ENCODE measurements at places on chromosomes 5 and 9.

DNA sequence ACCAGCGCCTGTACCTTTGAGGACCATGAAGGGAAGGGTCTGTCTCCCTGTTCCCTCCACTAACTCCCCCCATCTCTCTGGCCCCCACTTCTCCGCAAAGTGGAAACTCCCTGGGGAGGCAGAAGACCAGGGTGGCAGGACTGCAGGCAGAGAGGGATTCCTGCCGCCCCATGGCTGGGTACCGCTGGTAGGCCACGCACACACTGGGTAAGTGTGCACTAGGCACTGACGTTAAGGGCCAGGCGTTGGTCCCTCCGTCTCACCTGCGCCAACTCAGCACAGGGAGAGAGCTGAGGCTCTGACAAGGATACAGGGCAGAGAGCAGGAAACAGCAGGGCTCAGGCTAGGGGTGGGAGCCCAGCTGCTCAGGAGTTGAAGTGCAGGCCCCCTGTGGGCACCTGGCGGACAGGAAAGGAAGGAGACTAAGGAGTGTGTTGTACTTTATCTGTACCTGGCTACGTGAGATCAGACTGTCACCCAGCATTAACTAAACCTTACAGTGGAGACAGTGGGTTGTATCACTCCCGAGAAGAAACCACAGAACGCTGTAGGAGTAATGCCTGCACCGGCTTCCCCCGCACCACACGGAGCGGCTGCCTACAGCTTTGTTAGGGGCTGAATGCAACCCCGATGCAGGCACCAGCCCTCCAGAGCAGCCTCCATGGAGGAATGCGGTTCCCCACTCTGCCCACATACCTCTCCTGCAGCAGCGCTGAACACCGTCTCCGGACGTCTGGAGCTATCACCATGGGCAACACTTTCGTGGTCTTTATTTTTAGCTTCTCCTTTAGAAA is 34.2 kb upstream of the CLPTM1L start:
- DNase-seq: no peak

DNA sequence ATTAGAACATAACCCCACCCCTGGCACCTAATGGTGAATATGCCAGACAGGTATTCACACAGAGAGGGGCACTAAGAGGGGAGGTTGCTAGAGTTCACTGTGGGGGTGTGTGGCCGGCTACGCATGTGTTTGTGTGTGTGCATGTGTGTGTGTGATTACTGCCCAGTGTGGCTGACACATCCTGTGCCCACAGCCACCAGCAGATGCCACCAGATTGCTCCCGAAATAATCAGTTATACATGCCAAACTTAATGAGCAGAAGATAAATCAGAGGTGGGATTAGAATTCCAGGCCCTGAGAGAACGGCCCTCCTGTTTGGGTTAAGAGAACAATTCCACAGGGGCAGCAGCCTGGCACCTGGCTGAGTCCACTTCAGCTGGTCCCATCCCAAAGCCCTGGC is 91.8 kb upstream of the TBCA start:
- DNase-seq: no peak

GRCh38 chr9:95098391-95098921 is 219.1 kb downstream of the FANCC start:
- DNase-seq: no peak

DNA sequence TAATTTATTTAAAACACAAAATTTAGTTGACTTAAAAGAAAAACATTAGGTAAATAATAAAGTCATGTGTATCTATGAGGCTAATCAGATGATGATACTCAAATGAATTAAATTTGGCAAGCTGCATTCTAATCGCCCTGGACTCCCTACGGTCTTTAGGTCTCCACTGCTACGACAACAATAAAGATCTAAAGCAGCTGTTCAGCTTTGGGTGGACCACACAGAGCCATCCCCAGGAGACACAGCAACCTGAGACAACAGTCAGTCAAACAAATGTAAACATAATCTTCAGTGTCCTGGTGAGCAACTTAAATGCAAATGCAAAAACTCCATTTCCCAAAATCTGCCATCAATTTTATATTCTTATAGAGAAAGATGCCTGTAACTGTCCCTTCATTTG is 65.5 kb downstream of the MCTP1 start:
- DNase-seq: no peak

DNA sequence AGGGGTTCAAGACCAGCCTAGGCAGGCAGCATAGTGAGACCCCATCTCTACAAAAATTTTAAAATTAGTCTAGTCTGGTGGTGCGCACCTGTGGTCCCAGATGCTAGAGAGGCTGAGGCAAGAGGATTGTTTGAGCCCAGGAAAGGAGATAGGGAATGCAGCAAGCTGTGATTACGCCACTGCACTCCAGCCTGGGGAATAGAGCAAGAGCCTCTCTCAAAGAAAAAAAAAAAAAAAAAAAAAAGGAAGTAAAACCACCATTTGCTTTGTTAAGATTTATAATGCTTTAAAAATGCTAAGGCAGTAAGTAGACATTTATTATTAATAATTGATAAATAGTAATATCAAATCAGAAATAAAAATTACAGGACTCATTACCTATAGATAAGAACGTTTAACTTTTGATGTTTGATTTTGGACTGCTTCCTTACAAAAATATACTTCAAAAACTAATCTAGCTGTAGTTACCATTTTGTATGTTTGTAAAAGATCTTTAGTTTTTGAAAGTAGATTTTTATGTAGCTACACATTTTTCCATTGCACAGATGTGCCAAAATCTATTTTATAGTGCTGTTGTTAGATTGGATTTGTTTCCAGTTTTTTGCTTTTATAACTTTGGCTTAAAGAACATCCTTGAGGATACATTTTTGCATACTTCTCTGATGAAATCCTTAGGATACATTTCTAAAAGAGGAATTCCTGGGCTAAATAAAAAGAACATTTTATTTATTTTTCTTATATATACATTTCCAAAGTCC is 86.4 kb downstream of the INIP start:
- no peak for DNase-seq

GRCh38 chr5:10030219-10030831 is 219.4 kb downstream of the ATPSCKMT start:
- no peak for DNase-seq

DNA sequence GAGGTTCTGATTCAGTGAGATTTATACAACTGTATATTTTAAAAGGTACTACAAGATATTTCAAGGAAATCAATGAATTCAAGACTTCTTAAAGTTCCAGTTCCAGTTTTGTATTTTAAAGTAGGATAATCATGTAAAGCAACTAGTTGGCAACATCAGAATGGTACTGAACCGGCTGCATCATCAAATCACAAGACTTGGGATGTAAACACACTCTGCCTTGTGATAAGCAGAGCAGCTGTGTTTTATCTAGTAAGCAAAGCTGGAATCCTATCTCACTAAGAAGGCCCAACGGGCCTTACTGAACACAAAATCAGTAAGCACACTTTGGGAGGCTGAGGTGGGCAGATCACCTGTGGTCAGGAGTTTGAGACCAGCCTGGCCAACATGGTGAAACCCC is 327.2 kb upstream of the NREP start:
- no peak for DNase-seq

- DNase-seq: no peak
Measured at GRCh38 chr9:110206389-110206788, 1.6 kb downstream of the C9orf152 start.

GRCh38 chr5:177365845-177366527 is 8.3 kb downstream of the RGS14 start:
- no peak for DNase-seq

DNA sequence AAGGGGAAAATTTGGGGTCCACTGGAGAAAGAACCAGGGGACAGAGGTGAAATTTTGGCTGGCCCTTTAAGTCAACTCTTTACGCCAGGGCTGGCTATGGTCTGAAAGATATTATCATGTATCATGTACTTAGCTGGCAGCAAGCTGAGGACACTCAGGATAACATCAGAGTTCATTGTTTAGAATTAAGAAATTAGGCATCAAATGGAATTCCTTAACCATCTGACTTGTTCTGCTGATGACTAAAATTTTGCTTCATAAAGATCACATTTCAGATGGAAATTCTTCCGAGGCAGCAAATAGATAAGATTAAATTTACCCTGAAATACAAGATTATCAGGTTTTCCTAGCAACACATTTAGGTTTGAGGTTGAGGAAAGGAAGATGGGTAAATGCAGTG is 269.4 kb upstream of the KLF9 start:
- no peak for DNase-seq

DNA sequence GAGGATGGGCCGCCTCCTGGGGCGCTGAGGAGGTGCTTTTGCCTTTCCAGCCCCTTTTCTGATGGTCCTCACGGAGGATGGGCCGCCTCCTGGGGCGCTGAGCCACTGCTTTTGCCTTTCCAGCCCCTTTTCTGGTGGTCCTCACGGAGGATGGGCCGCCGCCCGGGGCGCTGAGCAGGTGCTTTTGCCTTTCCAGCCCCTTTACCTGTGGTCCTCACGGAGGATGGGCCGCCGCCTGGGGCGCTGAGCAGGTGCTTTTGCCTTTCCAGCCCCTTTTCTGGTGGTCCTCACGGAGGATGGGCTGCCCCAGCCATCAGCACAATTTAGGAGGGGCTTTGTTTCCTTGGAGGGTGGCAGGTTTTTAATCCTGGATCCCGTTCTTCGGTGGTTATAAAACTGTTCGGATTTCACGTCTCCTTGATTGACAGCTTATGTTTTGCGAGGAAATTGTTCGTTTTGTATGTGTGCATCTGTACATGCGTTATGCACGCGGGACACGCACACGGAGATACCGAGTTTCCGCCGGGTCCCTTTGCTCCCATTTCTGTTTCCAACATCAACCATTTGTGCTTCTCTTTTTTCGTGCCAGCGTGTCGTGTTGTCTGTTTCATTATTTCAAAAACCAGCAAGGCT is 34.7 kb upstream of the SLC9A3 start:
- DNase-seq: no peak

GRCh38 chr5:59592101-59592500 is 301.4 kb downstream of the PDE4D start:
- no peak for DNase-seq

DNA sequence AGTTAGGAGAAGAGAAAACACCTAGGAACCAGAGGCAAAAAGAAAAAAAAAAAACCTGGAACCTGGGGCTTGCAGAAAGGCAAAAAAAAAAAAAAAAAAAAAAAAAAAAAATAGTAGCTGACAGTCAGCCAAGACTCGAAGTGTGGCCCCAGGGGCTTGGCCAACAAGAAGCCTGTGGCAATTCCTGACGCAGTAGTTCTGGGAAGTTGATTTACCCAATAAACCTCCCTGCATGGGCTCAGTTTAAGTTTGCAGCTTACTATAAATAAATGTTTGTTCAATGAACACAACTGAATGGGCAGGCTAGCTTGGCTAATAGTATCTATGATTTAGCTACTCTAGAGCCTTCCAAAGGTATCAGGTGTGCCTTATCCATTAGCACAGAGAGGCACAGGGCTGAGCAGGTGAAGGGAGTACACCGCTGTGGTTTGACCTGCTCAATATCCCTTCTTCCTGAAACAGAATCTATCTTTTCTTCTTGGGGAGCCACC is 21.3 kb upstream of the GLRX start:
- DNase-seq: no peak

DNA sequence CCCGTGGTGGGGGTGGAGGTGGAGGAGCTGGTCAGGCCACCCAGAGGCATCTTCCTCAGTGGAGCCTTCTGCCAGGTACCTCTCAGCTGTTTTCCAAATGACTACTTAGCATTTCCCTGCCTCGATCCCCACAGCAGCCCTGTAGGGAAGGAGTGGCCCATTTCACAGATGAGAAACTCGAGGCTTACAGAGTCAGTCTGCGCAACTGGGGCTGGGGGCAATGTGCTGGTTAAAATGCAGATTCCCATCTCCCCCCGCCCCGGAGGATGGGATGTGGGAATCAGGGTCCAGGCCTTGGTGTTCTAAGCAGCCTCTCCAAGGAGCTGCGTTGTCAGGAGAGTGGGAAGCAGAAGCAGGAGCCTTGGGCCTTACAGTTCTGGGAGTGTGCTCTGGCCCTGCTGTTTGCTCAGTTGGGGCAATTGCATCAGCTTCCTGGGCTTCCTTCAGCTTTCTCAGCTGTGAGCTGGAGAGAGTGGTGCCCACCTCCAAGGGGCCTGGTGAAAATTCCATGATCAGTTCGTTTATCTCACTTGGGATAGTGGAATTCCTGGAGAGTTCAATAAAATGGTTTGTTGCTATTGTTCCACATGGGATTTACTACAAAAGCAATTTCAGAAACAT is 19.4 kb downstream of the ERGIC1 start:
- no peak for DNase-seq

DNA sequence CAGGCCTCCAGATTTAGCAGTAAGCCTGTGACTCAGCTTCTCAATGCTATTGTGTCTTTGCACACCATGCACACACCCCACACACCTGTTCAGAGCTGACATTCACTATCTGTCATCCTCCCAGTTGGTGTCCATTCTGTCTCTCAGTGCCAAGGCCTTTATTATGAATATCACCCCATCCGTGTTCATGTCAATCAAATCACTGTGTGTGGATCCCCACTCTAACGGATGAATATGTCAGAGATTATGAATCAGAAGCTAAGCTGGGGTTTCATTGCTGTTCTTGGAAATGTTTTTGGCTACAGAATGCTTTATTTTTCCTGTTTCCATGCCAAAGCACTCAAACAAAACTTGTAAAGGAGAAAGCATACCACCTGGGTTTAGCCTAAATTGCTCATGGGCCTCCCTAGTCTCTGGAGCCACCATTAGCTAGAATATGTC is 9.4 kb upstream of the MAMDC2 start:
- no peak for DNase-seq

- no peak for DNase-seq
Measured at GRCh38 chr9:107487521-107488374, 1.8 kb downstream of the KLF4 start.

- no peak for DNase-seq
Measured at GRCh38 chr5:95986001-95986400, 24.4 kb upstream of the ELL2 start.

- no peak for DNase-seq
Measured at GRCh38 chr9:129794549-129794948, 8.4 kb upstream of the TOR1B start.

DNA sequence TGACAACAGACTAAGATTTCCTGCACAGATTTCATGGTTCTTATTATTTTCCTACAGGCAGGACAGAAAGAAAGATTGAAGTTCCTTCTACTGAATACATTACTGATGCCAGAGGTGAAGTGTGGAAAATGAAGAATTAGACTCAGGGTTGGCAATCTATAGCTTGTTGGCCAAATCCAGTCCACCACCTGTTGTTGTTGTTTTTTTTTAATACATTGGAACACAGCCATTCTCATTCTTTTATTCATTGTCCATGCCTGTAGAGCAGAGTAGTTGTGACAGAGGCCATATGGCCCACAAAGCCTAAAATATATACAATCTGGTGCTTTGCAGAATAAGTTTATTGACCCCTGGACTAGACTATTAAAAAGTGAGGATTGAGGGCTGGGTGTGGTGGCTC is 5.8 kb upstream of the PLPPR1 start:
- DNase-seq: no peak

DNA sequence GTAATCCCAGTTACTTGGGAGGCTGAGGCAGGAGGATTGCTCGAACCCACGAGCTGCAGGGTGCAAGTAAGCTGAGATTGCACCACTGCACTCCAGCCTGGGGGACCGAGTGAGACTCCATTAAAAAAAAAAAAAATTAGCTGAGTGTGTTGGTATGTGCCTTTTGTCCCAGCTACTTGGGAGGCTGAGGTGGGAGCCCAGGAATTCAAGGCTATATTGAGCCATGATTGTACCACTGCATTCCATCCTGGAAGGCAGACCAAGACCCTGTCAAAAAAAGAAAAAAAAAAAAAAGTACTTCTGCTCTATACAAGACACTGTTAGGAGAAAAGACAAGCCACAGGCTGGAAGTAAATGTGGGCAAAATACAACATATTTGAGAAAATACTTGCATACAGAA is 68.5 kb upstream of the FBXW11 start:
- no peak for DNase-seq

- no peak for DNase-seq
Measured at GRCh38 chr5:154517181-154517580, 39.2 kb upstream of the HAND1 start.

Data from activated CD8-positive, alpha-beta memory T cell treated with anti-CD3 and anti-CD28 coated beads for 48 hours (primary cell).